Stimulated activated CD4-positive, alpha-beta T cell treated with anti-CD3 and anti-CD28 coated beads, Interleukin-1b, Interleukin-23, amount 100 ng/mL, for 24 hours (primary cell): ENCODE measurements at places on chromosomes 12 and 14.

- no peak for DNase-seq
Observed at GRCh38 chr14:55103005-55103640, 25.9 kb upstream of the LGALS3 start.

DNA sequence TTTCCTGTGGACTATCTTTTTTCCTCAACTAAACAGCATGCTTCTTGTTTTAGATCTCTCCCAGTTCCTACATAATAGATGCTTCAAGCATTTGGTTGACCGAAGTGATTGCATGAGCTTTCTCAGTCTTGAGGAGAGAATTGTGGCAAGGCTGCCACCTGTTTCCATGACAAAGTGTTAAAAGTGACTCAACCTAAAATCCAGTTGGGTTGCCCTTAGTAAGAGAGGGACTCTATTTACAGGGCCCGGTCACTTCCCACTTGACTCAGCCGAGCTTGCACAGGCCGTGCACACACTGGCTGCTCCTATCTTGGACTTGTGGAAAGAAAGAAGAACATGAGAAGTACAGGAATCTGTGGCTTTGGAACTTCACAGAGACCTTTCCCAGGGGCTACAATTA, 2.1 kb upstream of the B4GALNT3 start:
- no peak for DNase-seq

DNA sequence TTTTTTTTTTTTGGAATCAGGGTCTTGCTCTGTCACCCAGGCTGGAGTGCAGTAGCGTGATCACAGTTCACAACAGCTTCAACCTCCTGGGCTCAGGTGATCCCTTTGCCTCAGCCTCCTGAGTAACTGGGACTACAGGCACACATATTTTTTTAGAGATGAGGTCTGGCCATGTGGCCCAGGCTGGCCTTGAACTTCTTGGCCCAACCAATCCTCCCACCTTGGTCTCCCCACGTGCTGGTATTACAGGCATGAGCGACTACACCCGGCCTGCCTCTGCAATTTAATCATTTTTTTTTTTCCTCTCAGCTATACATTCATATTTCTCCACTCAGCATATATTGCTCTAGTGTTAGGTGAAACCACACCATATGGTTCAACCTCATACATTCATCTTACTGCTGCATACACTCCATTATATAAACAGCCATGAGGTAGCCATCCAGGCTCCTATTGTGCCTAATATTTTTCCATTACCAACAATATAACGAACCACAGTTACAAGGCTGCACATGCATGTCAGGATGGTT, 7.1 kb downstream of the STX2 start:
- DNase-seq, result no peak

DNA sequence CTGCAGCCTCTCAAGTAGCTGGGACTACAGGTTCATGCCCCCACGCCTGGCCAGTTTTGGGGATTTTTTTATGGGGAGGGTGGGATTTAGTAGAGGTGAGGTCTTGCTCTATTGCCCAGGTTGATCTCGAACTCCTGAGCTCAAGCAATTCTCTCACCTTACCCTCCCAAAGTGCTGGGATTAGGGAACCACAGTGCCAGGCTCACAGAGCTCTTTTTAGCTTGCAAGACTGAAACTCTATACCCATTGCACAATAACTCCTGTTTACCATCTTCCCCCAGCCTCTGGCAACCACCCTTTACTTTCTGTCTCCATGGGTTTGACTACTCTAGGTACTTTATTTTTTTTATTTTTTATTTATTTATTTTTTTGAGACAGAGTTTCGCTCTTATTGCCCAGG, 25.7 kb upstream of the CDK17 start:
- DNase-seq, result no peak

DNA sequence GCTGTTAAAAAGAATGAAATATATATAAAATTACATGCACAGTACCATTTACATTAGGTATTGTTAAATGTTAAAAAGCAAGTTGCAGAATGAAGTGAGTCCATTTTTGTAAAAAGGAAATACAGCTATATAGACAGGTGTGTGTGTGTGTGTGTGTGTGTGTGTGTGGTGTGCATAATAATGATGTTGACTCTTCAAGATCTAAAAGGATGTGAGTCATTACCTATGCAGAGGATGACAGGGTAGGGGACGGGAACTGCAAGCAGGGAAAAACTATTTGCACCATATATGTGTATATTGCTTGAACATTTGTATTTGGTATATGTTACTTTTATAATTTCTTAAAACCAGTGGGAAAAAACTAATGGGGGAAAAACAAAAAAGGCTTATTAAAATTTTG, 3.1 kb downstream of the C14orf39 start:
- no peak for DNase-seq

DNA sequence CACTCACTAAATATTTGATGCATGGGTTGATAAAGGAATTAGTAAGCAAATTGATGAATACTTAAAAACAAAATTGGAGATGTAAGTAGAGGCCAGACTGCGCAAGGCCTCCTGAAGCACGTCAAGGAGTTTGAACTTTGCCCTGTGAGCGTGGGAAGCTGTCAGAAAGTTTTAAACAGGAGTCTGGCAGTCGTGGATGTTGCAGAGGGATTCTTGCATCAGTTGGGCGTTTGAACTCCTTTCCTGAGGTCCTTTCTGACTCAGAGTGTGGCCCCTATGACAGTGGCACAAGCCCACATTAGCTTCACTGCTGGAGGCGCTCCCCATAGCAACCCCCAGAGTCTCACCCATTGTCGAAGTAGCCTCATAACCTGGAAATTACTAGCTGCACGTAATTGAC, 17.9 kb upstream of the IL22 start:
- no peak for DNase-seq

GRCh38 chr12:115443351-115443938, 759.5 kb upstream of the TBX3 start:
- DNase-seq, result no peak

GRCh38 chr14:64696355-64696857, 7.8 kb upstream of the PLEKHG3 start:
- no peak for DNase-seq

- DNase-seq, result peak; percentile 78
Observed at GRCh38 chr14:89417091-89417464, at the start of gene FOXN3. TSS of gene FOXN3 (minus strand) at chr14:89417233. CDS start at chr14:89412476, 4,757 bp downstream.

DNA sequence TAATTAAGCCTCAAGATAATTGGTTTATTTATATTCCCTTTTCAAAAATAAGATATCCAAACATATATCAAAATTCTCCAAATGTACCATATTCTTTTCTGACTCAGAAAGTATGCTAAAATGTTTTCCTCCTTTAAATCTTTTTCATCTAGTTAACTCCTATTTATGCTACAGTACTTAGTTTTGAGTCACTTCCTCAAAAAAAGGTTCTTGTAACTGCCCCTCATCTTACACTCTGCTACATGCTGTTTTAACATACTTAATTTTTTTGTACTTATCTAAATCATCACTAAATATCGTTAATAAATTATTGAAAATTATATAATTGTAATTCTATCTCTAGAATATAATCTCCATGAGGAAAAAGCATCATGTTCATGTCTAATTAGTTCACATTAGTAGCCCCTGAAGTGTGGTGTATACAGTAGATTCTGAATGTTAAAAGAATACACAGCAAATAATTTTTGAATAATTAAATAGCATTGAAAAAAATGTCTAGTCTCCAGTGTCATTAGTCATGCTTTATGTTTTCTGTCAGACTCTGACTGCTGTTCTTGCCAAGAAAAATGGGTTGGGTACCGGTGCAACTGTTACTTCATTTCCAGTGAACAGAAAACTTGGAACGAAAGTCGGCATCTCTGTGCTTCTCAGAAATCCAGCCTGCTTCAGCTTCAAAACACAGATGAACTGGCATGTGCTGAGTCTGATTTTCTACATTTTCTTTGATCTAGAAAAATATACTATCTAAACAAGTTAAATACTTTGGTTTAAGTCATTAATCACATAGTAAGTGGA, 3.5 kb downstream of the KLRD1 start:
- DNase-seq, result no peak

DNA sequence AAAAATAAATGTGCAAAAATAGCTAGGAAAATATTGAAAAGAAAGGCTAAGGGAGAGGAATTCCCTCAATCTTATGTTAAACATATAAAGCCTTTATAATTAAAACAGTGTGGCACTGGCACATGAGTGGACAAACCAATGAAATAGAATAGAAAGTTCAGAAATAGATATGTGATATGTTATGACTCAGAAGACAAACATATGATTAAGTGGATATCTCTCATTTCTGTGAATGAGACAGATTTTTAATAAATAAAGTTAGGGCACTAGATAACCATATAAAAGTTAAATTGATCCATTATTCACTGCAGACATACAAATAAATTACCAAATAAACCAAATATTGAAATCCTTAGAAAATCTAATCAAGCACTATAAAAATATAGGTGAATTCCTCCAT, 73.0 kb downstream of the ALG10B start:
- DNase-seq, result no peak

GRCh38 chr12:119841433-119842210, 35.5 kb downstream of the CIT start:
- DNase-seq, result no peak

DNA sequence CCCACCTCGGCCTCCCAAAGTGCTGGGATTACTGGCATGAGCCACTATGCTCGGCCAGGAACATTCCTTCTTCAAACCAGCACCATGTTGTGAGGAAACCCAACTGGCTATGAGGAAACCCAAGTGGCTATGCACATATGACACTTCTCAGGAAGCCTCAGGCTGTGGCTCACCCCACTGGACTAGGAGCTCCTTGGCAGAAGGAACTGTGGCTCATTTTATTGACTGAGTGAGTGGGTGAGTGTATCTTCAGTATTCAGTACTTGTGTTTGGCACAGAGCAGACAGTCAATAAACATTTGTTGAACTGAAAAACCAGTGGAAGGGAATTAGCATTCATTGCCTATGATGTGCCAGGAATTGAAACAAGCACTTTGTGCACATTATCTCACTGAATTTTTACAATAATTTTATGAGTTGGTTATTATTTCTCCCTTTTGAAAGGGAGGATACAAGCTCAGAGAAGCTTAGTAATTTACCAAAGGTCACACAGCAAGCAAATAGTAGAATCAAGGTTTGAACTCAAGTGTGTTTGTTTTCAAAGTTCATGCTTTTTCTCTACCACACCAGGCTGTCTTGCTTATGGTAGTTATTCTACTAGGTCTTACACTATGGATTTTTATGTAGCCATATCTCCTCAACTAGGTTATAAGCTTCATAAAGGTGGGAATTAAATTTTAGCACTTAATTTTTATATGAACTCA, 121.6 kb downstream of the VEZT start:
- DNase-seq, result no peak

DNA sequence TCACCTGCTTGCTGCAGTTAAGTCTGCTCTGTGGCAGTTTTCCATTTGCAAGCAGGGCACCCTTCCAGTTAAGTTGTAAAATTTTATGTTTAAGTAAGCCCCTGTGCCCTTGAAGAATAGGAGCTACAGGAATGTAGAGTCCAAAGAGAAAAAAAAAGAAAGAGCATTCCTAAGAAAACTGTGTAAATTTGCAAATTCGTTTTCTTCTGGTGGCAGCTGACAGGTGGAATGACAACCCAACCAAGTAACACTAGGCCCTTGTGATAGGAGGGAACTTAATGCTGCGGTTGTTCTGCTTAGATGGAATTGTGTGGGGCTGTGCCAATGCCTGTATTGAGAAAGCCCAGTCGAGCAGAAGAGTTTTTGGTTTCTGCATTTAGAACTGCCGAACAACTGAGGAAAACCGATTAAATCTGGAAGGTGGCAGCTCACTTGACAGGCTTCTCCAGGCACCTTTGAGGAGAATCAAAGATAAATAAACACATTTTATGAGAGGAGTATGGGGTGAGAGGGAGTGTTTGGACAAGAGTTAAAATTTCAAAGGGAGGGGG, 280.0 kb downstream of the RAD51B start:
- DNase-seq, result no peak

GRCh38 chr12:131452444-131452860, 258.4 kb upstream of the SFSWAP start:
- peak; percentile 9 for DNase-seq

GRCh38 chr12:109389146-109389545, 41.4 kb downstream of the MYO1H start:
- no peak for DNase-seq

DNA sequence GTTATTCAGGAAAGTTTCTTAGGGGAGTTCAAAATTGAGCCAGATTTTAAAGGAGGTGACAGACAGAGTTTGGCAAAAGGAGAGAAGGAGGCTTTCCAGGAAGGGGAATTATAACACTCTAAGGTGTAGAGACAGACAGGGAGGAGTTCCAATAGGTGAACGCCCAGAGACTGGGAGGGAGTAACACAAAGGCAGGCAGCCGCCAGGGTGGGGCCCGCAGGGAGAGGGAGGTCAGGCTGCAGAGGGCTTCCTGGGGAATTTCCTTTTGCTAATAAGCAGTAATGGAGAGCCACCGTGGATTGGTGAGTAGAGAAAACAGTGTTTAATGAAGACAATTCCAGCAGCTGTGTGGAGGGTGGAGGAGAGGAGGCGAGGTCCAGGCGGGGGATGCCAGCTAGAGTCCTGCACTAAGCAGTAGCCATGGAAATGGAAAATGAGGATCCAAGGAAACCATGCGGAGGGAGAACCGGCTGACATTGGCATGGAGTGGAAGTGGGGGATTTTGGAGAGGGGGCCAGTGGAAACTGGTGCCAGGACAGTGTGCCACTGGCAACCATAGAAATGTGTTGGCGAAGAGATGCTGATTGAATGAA, 22.2 kb downstream of the GRIN2B start:
- no peak for DNase-seq

GRCh38 chr12:3885277-3886094, 12.3 kb upstream of the PARP11 start:
- DNase-seq, result no peak

- no peak for DNase-seq
Observed at GRCh38 chr14:96105089-96105925, 66.1 kb downstream of the C14orf132 start.

- no peak for DNase-seq
Observed at GRCh38 chr12:49585477-49586459, 17.8 kb upstream of the MCRS1 start.

DNA sequence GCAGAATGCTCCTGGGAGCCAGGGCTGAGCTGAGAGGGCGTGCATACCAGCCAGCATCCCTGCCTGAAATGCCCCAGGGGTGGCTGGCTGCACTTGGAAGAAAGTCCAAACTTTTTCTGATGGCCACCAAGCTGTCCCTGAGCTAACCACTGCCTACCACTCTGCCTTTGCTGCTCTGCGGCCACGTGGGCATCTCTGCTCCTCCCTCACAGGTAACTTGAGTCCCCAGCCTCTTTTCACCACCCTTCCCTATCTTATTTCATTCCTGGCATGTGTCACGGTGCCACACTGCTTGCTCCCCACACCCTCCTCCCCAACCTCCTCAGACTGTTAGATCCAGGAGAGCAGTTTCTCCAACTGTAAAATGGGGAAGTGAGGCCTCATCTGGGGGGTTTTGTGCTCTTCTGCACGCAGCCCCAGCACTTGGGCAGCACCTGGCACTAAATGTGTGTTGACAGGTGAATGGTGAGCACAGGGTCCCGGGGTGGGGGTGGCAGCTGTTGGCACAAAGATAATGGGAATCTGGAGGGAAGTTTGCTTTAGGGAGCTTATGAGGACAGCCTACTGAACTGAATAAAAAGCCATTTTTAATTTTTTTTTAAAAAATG, 113.0 kb downstream of the GLT1D1 start:
- DNase-seq, result no peak

- peak; percentile 49 for DNase-seq
Observed at GRCh38 chr12:108568338-108569154, 6.2 kb downstream of the ISCU start.

- DNase-seq, result peak; percentile 20
Observed at GRCh38 chr14:95291859-95292542, 27.7 kb downstream of the CLMN start.
